Stimulated activated memory B cell treated with anti-CD40 and anti-IgM and Interleukin-4, amounts not matched to agents 10 μg/mL and 1 μg/mL and 100 μg/mL, for 72 hours (primary cell): ENCODE measurements at places on chromosomes 4 and X.

DNA sequence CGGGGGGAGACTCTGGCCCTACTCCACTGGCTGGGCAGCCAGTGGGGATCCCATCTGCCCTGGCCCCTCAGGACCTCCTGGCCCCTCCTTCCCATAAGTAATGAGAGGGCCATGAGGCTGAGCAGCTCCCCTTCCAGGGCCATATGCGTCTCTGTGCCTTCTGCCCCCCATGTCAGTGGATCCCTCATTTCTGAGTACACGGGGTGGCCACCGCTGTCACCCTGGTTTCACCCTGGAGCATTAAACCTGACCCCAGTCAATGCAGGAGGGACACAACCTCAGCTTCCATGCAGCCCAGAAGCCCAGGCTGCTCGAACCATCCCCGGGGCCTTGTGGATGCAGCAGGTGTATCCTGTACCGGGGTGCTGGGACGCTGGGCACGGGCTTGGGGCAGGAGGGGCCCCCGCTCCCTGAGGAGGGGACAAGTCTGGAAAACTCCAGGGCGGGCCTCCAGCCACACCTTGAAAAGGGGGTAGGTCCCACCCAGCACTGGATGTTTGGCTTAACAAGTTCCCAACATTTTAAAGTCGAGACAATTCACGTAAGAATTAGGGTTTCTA, 24.2 kb downstream of the ATP5ME start:
- no peak for ATAC-seq
- H3K4me3 ChIP-seq = no peak overlapping the region
- H3K4me1 ChIP-seq = no peaks in the 10 kb centered on the region
- H3K36me3 ChIP-seq = no peaks in the 10 kb centered on the region

GRCh38 chr4:40991908-40992307, 222.4 kb downstream of the APBB2 start:
- no peak overlapping the region for H3K27ac ChIP-seq
- ATAC-seq = no peak
- H3K4me1 ChIP-seq = peaks cover 16% of the 10 kb centered on the region
- H3K27me3 ChIP-seq = peaks cover 9% of the 10 kb centered on the region
- no peaks in the 10 kb centered on the region for H3K36me3 ChIP-seq
- H3K4me3 ChIP-seq = no peak overlapping the region

GRCh38 chr4:41204400-41204978, 9.9 kb downstream of the APBB2 start:
- no peaks in the 10 kb centered on the region for H3K4me1 ChIP-seq
- H3K27ac ChIP-seq = no peak overlapping the region
- H3K4me3 ChIP-seq = no peak overlapping the region
- no peak for ATAC-seq

- no peaks in the 10 kb centered on the region for H3K27me3 ChIP-seq
- no peak for ATAC-seq
- H3K27ac ChIP-seq = no peak overlapping the region
- no peak overlapping the region for H3K4me3 ChIP-seq
- peaks cover 47% of the 10 kb centered on the region for H3K36me3 ChIP-seq
Measured at GRCh38 chr4:36164900-36165630, 79.2 kb downstream of the ARAP2 start.

DNA sequence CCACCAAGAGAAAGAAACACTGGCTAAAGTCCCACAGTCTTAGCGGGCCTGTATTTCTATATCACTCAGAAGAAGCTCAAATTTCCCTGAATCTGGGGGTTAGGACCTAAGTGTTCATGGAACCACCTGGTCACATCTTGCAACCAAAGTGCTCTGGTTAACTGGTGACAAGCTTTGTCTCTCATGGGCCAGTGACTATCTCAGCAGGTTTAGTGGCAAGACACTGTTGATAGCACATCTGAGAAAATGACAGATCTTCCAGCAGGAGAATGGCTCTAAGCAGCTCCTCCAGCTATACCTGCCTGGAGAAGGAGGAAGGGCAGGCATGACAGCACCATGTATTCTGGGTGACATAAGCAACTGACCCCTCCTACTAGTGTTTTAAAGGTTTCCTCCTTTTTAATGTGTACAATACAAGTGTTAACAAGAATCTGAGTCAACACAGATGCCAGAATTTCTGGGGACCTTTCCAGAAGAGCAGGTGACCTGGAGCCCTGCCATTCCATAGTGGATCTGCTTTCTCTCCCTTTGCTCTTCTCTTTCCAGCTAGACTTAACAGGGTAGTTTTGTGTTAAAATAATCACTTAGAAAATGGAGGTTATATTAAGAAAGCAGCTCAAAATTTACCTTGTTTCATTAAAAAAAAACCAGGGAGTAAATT, 17.3 kb upstream of the QRFPR start:
- no peak for ATAC-seq
- no peaks in the 10 kb centered on the region for H3K4me1 ChIP-seq
- no peak overlapping the region for H3K27ac ChIP-seq
- H3K4me3 ChIP-seq = no peak overlapping the region

DNA sequence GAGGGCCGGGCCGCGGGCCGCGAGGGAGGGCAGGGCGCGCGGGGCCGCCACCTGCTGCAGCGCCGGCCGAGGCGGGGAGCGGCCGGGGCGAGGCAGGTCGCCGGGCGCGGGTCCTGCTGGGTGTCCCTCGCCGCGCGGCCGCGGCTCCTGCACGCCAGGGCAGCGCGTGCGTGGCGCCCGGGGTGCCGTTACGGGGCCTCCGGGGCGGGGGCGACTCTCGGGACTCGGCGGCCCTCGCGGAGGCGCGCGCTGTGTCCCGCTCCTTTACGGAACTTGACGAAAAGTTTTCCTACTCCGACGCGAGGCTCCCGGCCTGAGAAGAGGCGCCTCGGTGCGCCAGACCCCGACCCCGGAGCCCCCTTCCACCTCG, 329 bp downstream of the TBC1D14 start:
- H3K27me3 ChIP-seq = peaks cover 9% of the 10 kb centered on the region
- H3K36me3 ChIP-seq = no peaks in the 10 kb centered on the region
- peak overlapping the region; percentile 97 for H3K4me3 ChIP-seq

DNA sequence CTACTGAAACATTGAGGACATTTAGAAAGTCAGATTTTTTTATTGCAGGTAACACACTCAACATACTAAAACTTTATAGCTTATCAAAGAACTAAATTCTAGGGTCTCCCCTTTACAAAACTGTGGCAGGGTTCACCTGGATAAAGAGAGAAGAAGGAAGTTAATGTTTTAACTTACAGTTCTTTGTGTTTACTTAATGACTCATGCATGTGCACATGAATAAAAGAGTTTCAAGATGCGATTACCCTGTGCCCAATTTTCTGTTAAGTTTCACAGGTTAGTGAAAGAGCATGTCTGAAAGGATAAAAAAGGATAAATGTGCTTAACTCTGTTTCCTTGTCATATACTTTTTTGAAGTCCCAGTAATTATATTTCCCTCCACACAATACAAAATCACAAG, 16.8 kb downstream of the DCAF8L1 start:
- no peaks in the 10 kb centered on the region for H3K27me3 ChIP-seq
- H3K36me3 ChIP-seq = no peaks in the 10 kb centered on the region
- H3K4me1 ChIP-seq = no peaks in the 10 kb centered on the region
- ATAC-seq = no peak

- H3K36me3 ChIP-seq = peaks cover 69% of the 10 kb centered on the region
- no peak overlapping the region for H3K27ac ChIP-seq
Measured at GRCh38 chr4:4457803-4458553, 71.1 kb downstream of the NSG1 start.

DNA sequence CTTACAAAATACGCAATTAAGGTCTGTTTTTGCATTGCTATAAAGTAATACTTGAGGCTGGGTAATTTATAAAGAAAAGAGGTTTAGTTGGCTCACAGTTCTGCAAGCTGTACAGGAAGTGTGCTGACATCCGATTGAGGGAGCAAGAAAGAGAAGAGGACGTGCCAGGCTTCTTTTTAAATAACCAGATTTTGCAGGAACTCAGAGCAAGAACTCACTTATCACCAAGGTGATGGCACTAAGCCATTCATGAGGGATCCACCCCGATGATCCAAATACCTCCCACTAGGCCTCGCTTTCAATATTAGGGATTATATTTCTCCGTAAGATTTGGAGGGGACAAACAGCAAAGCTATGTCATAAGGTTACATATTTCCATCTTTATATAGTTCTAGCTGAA, 456.7 kb downstream of the GLUD2 start:
- no peaks in the 10 kb centered on the region for H3K36me3 ChIP-seq
- H3K4me1 ChIP-seq = no peaks in the 10 kb centered on the region
- no peak overlapping the region for H3K27ac ChIP-seq
- ATAC-seq = no peak

DNA sequence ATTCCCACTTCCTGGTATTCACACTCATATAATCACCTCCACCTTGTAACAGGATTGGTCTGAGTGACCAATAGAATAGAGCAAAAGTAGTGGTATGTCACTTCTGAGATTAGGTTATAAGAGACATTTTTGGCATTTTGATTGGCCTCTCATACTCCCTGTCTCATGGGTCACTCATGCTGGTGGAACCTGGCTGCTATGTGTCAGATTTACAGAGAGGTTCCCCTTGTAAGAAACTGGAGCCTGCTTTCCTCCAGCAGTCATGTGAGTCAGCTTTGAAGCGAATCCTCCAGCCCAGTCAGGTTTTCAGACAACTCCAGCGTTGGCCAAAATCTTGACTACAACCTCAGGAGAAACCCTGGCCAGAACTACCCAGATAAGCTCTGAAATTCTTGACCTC, 2.6 kb upstream of the OTUD4 start:
- ATAC-seq = no peak
- H3K27ac ChIP-seq = no peak overlapping the region
- no peak overlapping the region for H3K4me3 ChIP-seq
- no peaks in the 10 kb centered on the region for H3K27me3 ChIP-seq
- H3K36me3 ChIP-seq = no peaks in the 10 kb centered on the region
- peaks cover 34% of the 10 kb centered on the region for H3K4me1 ChIP-seq

GRCh38 chr4:958314-958665, 15.1 kb downstream of the DGKQ start:
- no peak overlapping the region for H3K27ac ChIP-seq
- no peaks in the 10 kb centered on the region for H3K4me1 ChIP-seq
- H3K36me3 ChIP-seq = peaks cover 51% of the 10 kb centered on the region

GRCh38 chr4:151407466-151408379, 1.3 kb upstream of the FHIP1A start:
- H3K4me1 ChIP-seq = peaks cover 28% of the 10 kb centered on the region
- peak overlapping the region; percentile 71 for H3K27ac ChIP-seq
- H3K36me3 ChIP-seq = no peaks in the 10 kb centered on the region

DNA sequence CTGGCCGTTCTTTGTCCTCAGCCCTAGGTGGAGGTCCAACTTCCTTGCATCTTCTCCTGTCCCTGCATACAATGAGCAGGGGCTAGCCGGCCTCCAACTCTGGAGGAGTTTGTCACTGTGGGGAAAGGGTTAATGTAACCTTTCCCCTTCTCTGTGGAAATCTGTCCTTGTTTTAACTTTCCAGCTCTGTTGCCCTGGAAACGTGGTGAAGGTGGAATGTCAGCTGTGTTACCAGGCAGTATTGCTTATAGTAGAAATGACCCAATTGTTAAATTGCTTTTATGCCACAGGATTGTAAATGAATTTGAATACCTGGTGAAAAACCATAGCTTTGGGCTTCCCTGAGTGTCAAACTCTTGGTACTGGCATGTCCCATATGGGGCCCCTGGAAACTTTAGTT, 131.6 kb upstream of the SCML1 start:
- H3K36me3 ChIP-seq = no peaks in the 10 kb centered on the region
- no peaks in the 10 kb centered on the region for H3K4me1 ChIP-seq
- H3K4me3 ChIP-seq = no peak overlapping the region
- ATAC-seq = no peak

GRCh38 chrX:56765811-56766553, 36.9 kb downstream of the NBDY start:
- H3K4me3 ChIP-seq = peak overlapping the region; percentile 59
- no peaks in the 10 kb centered on the region for H3K36me3 ChIP-seq
- no peak for ATAC-seq
- peak overlapping the region; percentile 93 for H3K27ac ChIP-seq
- no peaks in the 10 kb centered on the region for H3K27me3 ChIP-seq
- H3K4me1 ChIP-seq = peaks cover 54% of the 10 kb centered on the region

DNA sequence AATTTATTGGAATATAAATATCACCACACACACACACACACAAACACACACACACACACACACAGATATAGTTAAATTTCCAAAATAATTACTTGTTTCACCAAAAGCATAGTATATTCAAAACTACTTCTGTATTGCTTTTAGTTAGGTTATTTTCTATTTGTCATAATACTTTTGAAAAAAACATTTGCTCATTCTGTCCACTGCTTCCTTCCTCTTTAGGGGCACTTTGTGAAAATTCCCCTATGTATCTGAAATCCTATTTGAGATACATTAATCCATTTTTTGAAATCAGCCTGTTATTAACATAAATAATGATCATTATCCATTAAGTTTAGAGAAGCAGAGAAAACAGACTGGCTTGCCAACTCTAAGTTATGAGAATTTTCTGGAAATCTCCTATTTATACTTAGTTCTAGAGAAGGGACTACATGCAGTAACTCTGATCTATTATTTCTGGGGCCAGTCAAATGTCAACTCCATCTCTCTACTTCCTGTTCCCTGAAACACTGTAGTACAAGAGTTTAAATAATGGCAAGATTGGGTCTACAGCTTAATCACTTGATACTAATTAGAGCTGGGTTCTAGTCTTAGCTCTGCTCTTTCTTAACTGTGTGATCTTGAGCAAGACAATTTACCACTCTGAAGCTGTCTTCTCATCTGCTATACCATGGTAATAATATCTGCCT, 54.4 kb upstream of the GPR174 start:
- H3K27me3 ChIP-seq = no peaks in the 10 kb centered on the region
- H3K4me1 ChIP-seq = peaks cover 22% of the 10 kb centered on the region
- no peaks in the 10 kb centered on the region for H3K36me3 ChIP-seq
- peak; percentile 31 for ATAC-seq

- H3K36me3 ChIP-seq = no peaks in the 10 kb centered on the region
- peaks cover 9% of the 10 kb centered on the region for H3K27me3 ChIP-seq
- no peak overlapping the region for H3K27ac ChIP-seq
- H3K4me1 ChIP-seq = peaks cover 10% of the 10 kb centered on the region
- no peak overlapping the region for H3K4me3 ChIP-seq
- no peak for ATAC-seq
Measured at GRCh38 chr4:148052448-148052847, 320.6 kb downstream of the ARHGAP10 start.
